ENCODE measurements at places on chromosomes 6 and 20. TPM values are rescaled to one million over a fixed set of nuclear protein-coding genes. Genes with fewer than 3 reads are reported as not detected.

The NOTCH4 gene
- 43.3 TPM for total RNA-seq

The DLL1 gene
- total RNA-seq = 16.2 TPM

The PSMB9 gene
- 14.4 TPM for total RNA-seq

The DYNLT2 gene
- total RNA-seq = 5.2 TPM

DNA sequence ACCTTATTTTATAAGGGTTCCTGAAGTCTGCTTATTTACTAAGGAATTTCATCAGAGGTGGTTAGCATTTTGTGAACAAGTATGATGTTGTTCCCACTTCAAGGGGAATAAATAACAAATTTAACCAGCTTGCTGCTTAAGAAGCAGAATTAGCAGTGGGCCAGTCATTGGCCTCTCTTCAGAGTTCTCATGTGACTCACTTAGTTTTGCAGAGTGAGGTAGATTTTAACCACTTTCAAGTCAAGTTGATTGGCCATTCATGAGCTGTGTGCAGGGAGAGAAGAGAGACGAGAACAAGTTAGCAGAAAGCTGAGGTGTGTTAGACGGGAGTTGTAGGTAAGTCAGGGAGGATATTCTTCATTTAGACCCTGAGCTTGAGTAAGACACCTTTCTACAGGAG, 18.1 kb downstream of the TOP1 start:
- no peak for DNase-seq
- H3K36me3 ChIP-seq = no peaks in the 10 kb centered on the region
- no peak overlapping the region for H3K4me3 ChIP-seq
- no peaks in the 10 kb centered on the region for H3K27me3 ChIP-seq
- peaks cover 28% of the 10 kb centered on the region for H3K4me1 ChIP-seq

- H3K4me3 ChIP-seq = no peak overlapping the region
- DNase-seq = no peak
- peaks cover 71% of the 10 kb centered on the region for H3K36me3 ChIP-seq
- H3K4me1 ChIP-seq = no peaks in the 10 kb centered on the region
- no peak overlapping the region for H3K27ac ChIP-seq
Observed at GRCh38 chr6:31643818-31644454, 8.5 kb downstream of the BAG6 start.

- DNase-seq = no peak
- no peak overlapping the region for H3K27ac ChIP-seq
- H3K4me3 ChIP-seq = no peak overlapping the region
- H3K27me3 ChIP-seq = no peaks in the 10 kb centered on the region
Observed at GRCh38 chr6:18363746-18364145, 23.4 kb upstream of the RNF144B start.

DNA sequence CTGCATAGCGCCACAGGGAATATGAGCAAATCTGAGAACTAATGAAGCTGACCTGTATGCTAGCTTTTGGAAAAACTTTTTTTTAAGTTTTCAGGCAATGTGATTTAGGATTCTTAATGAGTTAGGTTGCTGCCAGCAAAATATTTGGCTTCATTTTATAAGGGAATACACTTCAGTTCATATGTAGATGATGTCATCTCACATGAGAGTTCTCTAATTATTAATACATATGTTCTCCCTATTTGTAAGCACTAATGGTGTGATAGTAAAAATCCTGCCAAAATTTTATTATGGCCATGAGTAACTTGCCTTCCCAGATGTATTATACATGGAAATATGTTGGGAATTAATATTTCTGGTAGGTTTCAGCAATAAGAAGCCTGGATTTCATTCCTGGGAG, 573.8 kb downstream of the EPM2A start:
- H3K27ac ChIP-seq = no peak overlapping the region
- no peak for DNase-seq
- no peaks in the 10 kb centered on the region for H3K4me1 ChIP-seq
- no peaks in the 10 kb centered on the region for H3K36me3 ChIP-seq

GRCh38 chr6:148565930-148566663, 180.7 kb upstream of the UST start:
- H3K4me1 ChIP-seq = no peaks in the 10 kb centered on the region
- H3K36me3 ChIP-seq = no peaks in the 10 kb centered on the region
- H3K27ac ChIP-seq = no peak overlapping the region
- H3K4me3 ChIP-seq = no peak overlapping the region
- no peak for DNase-seq

DNA sequence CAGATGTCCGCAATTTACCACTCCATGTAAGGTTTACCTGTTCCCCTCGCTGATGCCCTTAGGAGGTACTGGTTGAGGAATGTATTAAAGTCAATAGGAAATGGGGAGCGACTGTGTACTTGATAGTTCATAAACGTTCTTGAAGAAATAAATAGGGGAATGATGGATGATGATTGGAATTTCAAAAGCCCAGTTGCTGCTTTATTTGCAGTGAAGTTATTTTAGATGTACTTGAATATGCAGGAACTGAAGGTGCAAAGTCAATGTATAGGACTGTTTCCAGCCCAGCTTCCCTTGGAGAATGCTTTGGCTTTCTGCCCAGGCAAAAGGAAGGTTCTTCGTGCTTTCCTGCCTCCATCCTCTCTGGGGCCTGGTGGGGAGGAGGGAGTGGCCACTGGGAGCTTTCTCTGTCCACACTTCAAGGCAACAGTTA, 19.8 kb downstream of the ADGRF5 start:
- H3K4me3 ChIP-seq = no peak overlapping the region
- no peaks in the 10 kb centered on the region for H3K36me3 ChIP-seq
- H3K4me1 ChIP-seq = peaks cover 41% of the 10 kb centered on the region
- H3K27ac ChIP-seq = peak overlapping the region; percentile 80

DNA sequence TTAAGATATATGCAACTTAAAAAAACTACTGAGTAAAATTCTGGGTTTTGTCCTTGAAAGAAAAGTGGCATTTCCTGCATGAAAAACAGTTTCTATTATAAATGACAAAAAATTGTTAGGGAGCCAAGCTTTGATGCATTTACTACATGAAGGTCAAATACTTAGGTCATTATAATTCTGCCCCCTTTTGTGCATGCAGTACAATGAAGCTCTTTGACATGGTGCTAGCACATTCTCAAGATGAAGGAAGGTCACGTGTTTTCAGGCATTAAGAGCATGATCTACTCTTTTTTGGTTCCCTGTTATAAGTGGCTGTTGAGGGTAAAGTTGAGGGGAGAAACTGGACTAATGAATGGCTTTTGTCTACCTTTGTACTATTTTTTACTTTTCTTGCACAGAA, 72.7 kb downstream of the FOXO3 start:
- no peak overlapping the region for H3K4me3 ChIP-seq
- H3K4me1 ChIP-seq = peaks cover 13% of the 10 kb centered on the region
- no peak overlapping the region for H3K27ac ChIP-seq
- no peaks in the 10 kb centered on the region for H3K36me3 ChIP-seq

DNA sequence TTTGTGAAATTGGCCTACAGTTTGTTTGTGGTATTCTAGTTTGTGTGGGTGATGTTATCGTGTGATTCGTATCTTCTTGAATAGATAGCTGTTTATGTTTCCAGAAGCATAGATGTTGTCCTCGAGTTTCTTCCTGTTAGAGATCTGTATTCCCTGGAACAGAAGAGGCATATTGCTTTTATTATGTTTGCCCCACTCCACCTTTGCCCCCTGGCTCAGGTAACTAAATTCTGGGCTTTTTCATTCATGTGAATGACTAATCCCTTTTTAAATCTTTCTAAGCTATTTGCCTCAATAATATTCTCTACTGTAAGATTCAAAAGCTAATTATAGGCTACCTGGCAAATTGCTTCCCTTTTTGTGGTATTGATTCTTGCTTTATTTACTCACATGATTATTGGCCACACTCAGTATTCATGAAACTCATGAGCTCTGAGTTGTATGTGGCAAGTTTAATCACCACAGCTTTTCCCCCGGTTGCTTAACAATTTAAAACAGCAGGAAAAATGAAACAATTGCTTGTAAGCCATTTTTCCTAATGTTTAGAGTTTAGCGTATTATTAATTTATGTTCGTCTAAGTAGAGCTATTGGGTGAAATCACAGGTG, 12.6 kb downstream of the RNF217 start:
- H3K4me3 ChIP-seq = no peak overlapping the region
- DNase-seq = no peak
- H3K4me1 ChIP-seq = no peaks in the 10 kb centered on the region
- no peak overlapping the region for H3K27ac ChIP-seq
- no peaks in the 10 kb centered on the region for H3K27me3 ChIP-seq
- peaks cover 30% of the 10 kb centered on the region for H3K36me3 ChIP-seq

DNA sequence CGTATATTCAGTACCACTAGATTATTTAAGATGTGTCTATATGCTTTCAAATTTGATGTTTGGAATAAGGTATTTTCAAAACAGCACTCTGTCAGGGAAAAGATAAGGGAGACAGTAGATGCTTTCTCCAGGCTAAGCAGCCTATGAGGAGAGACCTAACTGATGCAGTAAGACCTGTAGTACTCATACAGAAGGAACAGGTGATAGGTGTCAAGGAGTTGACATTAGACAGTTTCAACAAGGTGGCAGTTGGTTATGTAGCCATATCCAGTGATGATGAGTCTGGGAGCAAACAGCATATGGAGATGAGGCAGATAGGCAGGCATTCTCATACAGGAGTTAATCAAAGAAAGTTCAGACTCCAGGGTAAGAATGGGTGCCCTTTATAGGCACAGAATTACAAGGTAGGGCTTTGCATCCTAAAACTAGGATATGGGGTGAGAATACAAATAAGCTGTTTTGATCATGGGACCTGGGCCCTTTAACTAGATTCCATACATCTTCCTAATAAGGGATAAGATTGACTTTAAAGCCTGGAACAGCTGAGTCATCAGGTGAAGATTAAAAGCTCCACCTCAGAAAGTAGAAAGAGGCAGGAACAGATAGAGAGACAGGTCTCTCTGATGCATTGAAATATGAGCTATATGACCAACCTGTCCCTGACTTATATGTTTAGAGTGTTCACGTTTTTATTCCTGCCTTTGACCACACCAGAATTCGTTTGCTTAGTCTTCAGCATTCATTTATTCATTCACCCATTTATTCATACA, 7.9 kb downstream of the RSPH4A start:
- H3K27me3 ChIP-seq = no peaks in the 10 kb centered on the region
- DNase-seq = no peak
- H3K4me3 ChIP-seq = no peak overlapping the region
